ENCODE measurements at places on chromosomes 16 and 17.

- no peak for DNase-seq
Measured at GRCh38 chr16:79097771-79098170, 502.8 kb downstream of the MAF start.

- no peak for DNase-seq
Measured at GRCh38 chr17:75850928-75851692, 4.0 kb downstream of the WBP2 start.

GRCh38 chr17:28855336-28855679, 492 bp downstream of the ERAL1 start:
- DNase-seq, result no peak

DNA sequence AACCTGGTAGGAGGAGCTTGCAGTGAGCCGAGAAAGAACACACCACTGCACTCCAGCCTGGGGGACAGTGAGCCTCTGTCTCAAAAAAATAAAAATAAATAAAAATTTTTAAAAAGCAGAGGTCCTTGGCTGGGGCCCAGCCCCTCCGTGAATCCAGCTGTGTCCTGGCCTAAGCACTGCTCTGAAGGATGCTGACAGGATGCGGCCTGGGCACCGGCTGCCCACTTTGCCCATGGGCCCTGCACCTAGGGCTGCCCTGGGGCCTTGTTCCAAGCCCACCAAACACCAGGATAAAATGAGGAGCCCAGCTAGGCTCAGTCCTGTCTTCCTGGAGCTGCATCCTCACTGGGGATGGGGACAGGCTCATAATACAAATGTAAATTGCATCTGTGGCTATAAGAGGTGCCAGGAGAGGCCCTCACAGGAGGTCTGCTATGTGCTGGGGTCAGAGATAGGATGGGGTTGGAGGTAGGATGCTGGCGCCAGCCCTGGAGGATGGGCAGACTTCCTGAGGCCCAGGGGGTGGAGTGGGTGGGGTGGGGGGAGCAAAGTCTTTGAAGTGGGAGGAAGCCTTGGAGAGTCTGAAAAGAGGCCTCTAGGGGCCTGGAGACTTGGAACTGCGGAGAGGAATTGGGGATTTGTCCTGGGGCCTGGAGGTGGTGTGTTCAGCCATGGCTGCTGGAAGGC, 6.2 kb downstream of the C16orf89 start:
- no peak for DNase-seq

DNA sequence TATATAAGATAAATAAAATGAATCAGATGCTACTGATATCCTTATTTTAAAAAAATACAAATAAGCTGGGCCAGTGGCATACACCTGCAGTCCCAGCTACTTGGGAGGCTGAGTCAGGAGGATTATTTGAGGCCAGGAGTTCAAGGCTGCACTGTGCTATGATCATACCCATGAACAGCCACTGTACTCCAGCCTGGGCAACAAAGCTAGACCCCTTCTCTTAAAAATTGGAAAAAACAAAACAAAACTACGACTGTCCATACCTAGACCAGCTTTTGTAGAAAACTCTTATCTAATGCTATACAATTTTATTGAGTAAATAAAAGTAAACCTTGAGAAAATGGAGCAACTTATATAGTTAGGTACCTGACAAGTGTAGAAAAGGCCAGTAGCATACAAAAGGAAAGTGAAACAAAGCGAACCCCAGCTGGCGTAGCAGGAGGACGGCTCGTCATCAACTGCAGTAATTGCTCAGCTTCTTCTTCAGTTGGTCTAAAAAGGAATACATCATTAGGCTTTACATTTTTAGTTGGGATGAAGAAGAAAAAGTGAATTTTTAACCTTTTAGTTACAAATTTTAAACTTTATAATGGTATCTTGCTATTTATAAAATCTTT, 23.6 kb downstream of the INTS2 start:
- no peak for DNase-seq
